Activated CD4-positive, alpha-beta T cell treated with anti-CD3 and anti-CD28 coated beads for 4 hours (primary cell): ENCODE measurements at places on chromosomes 13 and 19.

DNA sequence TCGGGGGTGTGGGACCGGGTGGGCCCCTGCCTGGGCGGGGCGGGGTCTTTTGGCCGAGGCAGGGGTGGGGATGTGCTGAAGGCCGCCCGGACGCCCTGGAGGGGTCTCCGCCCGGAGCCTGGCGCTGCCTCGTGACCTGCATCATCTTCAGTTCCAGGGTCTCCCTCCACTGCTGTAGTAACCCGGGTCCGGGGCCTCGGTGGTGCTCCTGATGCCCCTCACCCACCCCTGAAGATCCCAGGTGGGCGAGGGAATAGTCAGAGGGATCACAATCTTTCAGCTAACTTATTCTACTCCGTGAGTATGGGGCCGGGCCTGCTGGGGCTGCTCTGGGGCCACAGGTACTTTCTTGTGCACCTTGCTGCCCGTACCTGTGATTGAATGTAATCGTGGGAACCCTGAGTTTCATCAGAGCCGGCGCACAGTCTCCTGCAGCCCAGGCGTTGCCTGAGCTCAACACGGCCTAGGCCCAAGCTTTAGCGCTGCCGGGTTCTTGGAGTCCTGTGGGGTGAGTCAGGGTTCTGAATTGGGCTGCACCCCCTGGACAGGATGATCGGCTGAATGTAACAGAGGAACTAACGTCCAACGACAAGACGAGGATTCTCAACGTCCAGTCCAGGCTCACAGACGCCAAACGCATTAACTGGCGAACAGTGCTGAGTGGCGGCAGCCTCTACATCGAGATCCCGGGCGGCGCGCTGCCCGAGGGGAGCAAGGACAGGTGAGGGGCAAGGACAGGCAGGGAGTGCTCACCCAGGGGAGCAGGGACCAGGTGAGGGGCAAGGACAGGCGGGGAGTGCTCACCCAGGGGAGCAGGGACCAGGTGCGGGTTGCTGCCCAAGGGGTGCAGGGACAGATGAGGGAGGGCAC lies 10.5 kb downstream of the PEAK3 start:
- no peak for DNase-seq

GRCh38 chr13:24016046-24016445 lies 118.7 kb upstream of the C1QTNF9B start:
- no peak for DNase-seq

GRCh38 chr19:55648585-55649267 lies 714 bp downstream of the CCDC106 start:
- no peak for DNase-seq

- DNase-seq: no peak
Observed at GRCh38 chr19:3985643-3986259, 488 bp upstream of the EEF2 start.

DNA sequence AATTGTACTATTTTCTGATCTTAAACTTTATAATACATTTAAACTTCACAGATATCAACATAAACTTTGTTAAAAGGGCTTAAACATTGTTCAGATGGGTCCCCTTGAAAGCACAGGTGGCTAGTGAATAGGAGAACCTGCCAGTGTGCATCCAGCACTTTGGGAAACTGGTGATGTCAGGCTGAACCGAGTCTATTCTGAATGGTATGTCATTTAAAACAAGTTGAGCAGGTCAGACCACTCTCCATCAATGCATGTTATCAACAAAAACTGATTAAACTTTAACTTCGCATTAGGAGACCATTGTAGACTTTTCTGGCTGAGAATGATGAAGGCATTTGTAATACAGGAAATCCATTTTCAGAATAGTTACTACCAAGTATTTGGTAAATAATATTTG lies 50.1 kb upstream of the FREM2 start:
- DNase-seq: no peak

DNA sequence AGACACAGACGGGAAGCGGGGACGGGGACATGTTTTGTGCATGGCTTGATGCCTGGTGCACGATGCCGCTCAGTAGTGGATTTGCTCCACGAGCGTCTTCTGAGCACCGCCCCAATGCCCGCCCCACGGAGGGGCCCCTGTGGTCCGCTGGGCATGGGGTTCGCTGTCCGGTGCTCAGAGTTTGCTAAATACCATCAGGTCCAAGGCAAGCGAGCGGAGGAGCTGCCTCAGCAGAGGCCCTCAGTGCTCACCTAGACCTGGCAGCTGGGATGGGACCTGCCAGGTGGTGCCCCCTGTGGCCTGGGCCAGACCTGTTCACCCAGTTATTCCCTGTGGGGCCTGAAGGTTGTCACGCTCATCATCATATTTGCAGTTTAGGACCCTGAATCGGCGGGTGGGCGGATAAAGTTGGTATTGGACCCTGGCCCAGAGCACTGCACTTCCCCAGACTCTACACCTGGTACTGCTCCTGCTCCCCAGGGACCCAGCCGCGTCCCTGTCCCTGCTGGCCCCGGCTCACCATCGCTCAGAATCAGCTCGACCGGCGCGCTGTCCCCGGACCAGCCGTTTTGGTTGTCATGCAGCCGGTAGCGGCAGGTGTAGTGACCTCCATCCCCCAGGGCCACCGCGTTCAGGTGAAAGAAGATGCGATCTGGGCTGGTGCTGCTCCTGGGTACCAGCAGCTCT lies 2.3 kb downstream of the A1BG start:
- no peak for DNase-seq

- no peak for DNase-seq
Observed at GRCh38 chr19:55678121-55678671, 3.2 kb downstream of the EPN1 start.

DNA sequence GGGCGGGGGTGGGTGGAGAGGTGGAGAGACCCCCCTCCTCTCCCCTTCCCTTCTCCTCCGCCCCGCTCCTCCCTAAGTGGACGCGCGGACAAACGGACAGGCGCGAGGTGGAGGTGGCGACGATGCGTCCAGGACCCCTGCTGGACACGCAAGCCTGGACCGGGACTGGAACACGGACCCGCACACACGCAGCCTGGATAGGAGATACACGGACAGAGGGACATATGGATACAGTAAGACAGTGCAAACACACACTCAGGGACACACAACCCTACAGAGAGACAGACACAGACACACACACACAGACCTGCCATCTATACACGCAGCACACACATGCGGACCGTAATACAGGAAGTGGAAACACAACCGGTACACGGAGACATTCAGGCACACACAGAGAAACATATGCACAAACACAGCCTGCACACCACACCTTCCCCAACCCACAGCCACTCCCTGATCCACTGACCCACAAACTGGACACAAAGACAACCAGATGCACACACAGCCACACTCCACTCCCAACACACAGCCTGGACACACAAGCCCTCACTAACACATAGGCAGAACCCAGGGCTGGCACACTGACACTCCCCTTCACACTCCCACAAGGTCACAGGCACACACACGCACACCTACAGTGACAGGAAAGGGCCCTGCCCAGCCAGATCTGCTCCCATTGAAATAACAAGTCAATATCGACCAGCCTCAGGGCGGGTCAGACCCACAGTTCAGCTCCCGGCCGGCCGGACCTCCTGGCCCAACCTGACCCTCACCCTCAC lies 696 bp upstream of the ERFL start:
- peak; percentile 43 for DNase-seq

DNA sequence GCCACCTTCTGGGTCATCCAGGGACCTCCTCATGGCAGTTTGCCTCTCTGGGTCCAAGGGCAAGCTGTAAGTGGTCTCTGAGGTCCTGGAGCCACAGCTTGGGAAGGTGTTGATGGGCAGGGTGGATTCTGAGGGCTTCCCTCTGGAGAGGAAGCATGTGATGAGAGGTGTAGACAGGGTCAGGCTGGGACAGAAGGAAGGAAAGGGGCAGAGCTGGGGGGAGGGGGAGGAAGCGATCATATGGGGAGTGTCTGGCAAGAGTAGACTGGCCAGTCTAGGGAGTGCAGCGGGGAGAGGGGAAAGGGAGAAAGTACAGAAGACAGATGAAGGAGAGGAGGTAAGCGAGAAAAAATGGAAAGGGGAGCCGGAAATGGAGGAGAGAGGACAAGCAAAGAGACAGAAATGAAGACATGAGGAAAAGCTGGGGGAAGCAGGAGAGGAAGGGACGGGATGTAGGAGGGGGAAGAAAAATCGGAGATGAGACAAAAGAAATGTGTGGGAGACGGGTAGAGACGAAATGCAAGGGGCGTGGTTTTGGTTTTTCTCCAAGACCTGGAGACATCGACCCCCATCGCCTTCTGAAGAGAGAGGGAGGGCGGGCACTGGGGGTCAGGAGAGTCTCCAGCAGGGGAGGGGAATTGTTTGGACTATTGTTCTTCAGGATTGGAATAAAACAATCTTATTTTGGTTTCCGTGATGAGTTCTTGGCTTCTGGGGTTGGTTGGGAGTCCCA lies 26.6 kb downstream of the ZSWIM9 start:
- no peak for DNase-seq

- no peak for DNase-seq
Observed at GRCh38 chr13:30034458-30034795, 184.0 kb upstream of the UBL3 start.

DNA sequence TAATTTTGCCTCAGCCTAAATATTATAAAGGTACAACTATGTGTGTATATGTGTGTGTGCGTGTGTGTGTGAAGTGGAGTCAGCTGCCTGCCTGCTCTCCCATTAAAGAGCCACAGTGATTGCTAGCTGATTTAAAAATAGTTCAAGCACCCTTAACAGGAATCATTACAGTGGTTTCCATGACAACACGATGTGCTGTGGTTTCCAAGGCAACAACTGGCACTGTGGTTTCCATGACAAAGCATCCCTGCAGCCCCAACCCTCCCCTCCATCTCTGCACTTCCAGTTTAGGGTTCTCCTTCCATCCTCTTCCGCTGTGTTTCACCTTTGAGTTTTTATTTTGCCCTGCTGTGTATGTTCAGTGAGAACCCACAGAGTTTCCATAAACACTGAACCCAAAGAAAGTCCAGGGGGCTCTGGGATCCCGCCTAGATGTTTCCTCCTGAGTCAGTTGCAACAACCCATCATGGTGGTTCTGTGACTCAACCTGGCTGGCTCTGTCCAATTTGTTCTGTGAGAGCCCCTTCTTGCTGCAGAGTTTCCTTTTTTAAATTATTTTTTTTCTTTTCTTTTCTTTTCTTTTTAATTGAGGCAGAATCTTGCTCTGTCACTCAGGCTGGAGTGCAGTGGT lies 7.1 kb upstream of the PNMA8A start:
- DNase-seq: no peak

DNA sequence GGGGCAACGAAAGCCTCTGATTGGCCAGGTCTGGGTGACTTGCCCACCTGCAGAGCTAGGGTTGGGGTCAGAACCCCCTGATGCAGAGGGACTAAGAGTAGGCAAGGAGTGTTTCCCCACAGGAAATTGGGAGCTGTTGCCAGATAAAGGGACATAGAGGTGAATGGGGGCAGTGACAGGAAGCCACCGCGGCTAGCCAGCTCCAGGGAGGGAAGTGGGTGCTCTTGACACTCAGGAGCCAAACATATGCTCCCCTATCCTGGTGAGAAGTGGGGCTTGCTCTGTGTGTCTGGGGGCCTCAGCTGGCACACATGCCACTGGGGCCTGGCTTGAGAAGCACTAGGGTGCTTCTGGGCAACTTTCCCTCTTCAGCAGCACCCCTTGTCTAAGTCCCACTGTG lies 26.0 kb downstream of the WDR88 start:
- DNase-seq: no peak

- no peak for DNase-seq
Observed at GRCh38 chr19:13398780-13399726, 107.2 kb downstream of the CACNA1A start.

DNA sequence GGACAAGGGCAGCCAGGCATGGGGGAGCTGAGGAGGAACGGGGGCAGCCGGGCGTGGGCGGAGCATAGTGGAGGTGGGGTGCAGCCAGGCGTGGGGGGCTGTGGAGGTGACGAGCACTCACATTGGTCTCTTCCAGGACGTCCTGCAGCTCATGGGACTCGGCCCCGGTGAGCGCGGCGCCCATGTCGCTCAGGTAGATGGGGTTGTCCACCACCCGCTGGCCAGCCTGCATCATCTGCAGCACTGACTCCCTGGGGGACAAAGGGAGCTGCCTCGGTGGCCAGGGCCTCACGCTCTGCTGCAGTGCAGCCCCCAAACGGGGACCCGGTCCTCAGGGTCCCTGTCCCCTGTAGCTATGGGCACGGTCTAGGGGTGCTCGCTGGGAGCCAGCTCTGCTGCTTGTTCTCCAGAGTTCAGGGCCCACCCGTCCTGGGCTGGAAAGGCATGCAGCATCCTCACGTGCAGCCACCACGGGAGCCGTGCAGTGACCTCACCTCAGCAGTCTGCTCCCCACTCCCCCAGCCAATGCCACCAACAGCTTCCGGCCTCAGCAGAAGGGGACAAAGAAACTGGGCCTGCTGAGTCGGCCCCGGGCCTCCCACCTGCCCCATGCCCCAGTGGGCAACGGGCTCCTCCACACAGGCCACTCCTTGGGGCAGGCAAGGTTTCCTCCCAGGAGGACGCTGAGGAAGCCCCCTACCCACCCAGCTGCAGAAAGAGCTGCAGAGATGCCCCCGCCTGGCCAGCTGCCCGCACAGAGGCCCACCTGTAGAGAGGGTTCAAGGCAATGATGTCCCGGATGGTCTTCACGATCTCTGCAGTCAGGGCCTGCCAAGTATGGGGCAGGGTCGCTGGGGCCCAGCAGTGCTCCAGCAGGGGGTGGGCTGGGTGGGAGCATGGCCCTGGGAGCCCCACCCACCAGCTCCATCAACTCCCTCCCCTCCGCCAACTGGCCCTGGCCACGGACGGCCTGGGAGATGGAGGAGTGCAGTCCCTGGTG lies 12.1 kb downstream of the LONP1 start:
- DNase-seq: no peak

GRCh38 chr19:43581467-43581866 lies 5.9 kb downstream of the PINLYP start:
- no peak for DNase-seq

- no peak for DNase-seq
Observed at GRCh38 chr13:61695147-61695546, 279.5 kb upstream of the PCDH20 start.

GRCh38 chr19:1505991-1506881 lies 6.6 kb downstream of the ADAMTSL5 start:
- no peak for DNase-seq
